ENCODE measurements at places on chromosomes 3 and 15.

- DNase-seq, result no peak
Measured at GRCh38 chr3:4029135-4029534, 229.9 kb downstream of the LRRN1 start.

DNA sequence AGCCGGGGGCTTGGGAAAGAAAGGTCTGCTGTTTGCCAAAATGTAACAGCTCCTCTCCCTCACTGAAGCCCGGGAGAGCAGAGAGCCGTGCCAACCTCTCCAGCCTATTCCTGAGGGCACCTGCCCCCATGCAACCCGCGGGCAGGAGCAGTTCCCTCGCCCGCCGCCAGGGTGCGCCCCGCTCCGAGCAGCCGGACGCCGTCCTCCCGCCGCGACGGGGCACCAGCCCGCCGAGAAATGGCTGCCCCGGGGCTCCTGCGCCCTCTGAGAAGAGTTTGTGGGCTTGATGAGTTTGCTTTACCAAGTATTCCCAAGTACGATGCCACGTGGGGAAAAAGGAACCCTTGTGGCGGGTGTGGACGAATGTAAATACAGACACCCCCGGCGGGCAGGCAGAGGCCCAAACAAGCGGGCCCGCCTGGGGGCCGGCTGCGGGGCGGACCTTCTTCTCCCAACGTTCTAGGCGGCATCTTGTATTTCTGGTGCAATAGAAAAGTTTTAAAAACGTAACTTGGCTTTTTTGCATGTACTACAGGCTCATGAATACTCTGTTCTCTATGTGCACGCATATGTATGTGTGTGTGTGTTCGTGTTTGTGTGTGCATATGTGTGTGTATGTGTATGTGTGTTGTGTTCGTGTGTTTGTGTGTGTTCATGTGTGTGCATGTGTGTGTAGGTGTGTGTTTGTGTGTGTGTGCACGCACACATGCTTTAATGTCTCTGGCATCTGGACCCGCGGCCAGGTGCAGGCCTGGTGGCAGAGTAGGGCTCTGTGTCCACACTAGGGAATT lies 162.9 kb downstream of the CHSY1 start:
- DNase-seq, result peak; percentile 34

DNA sequence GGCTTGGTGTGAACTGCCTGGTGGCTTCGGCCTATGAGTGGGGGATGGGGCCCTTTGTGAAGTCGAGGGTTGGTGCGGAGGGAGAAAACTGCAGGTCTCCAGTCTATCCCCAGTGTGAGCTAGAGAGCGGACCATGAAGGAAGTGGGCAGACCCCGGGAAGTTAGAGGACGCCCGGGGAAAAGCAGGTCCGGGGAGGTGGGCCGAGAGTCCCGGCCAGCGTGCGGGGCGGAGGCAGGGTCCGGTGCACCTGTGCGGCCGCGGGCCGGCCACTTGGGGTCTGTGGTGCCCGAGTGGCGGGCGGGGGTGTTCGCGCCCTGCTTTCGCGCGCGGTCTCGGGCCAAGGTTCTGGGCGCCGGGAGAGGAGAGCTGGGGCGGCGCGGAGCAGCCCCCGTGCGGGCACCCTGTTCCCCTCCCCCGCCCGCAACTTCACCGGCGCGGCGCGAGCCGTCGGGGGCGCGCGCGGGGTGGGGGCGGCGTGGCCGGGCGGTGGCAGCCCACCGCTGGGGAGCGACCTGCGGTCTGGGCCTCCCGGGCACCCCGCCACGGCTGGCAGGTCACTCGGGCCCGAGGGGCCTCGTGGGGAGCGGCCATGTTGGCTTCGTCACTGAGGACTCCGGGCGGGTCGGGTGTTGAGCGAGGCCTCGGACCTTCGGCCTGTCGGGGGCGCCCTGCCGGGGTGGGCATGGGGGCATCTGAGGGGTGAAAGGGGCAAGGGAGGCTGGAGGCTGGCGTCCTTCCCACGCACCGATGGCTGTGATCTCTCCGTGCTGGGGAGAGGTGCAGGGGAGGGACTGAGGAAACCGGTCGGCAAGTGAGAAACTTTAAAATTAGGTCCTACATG lies 4.8 kb downstream of the UBE2E1 start:
- DNase-seq, result peak; percentile 59

GRCh38 chr15:80093854-80094418 lies 34.5 kb downstream of the ZFAND6 start:
- DNase-seq, result no peak

DNA sequence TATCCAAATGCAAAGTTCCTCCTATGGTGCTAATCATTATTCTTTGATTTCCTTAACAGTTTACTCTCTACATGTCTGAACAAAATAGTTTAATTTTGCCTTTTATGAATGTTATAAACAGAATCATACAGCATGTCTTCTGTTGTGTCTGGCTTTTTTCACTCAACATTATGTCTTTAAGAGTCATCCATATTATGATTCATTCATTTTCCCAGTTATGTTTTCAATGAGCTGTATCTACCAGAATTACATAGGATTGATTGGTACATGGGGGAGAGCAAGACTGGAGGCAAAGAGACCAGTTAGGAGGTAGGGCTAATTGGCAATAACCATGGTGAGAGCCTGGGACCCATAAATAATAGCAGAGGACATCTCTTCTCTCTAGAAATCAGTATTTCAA lies 16.6 kb upstream of the RAP2B start:
- DNase-seq, result no peak

DNA sequence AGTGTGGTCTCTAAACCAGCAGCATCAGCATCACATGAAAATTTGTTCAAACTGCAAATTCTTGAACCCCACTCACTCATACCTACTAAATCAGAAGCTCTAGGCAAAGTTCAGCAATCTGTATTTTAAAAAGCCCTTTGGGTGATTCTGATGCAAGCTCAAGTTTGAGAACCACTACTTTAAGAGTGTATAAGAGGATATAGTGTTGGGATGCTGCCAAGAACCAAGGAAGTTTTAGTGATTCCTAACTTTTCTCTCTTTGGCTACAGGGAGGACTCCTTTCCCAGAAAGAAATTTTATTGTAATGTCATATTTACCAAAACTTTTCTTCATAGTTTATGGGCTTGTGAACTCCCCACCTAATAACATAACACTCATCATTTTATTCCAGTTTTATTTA lies 422.2 kb downstream of the TBC1D5 start:
- DNase-seq, result no peak

- DNase-seq, result no peak
Measured at GRCh38 chr3:119831022-119831421, 49.1 kb downstream of the NR1I2 start.

GRCh38 chr3:150790629-150791028 lies 27.7 kb upstream of the SIAH2 start:
- no peak for DNase-seq

- peak; percentile 47 for DNase-seq
Measured at GRCh38 chr3:175338775-175339535, 479.8 kb downstream of the NAALADL2 start.

DNA sequence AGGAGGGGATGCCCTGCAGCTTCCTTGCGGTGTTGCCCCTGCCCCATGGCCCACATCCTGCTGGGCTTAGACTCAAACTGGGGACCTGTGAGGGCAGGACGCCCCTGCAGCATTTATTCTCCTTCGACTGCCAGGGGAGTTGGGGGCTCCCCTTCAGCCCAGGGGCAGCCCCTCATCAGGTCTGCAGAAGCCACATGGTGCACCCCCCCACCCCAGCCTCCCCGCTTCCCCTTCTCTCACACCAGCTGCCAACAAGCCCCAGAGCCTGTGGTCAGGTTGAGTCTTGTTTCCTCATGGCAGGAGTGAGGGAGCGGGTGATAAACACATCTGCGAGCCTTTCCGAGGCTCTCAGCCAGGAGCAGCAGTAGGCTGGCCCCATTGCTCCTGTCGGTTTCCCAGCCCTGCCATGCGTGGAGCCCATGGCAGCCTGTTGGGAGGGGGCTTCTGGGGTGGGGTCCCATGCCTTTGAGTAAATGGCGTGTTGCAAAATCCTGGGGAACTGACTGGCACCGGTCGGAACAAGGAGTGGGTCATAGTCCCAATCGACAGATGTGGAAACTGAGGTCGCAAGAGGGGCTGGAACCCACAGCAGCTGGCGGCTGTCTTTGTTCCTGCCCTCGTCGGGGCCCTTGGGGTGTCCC lies 27.8 kb downstream of the WNT7A start:
- no peak for DNase-seq

- DNase-seq, result peak; percentile 10
Measured at GRCh38 chr3:53689681-53690080, 156.5 kb downstream of the CHDH start.

DNA sequence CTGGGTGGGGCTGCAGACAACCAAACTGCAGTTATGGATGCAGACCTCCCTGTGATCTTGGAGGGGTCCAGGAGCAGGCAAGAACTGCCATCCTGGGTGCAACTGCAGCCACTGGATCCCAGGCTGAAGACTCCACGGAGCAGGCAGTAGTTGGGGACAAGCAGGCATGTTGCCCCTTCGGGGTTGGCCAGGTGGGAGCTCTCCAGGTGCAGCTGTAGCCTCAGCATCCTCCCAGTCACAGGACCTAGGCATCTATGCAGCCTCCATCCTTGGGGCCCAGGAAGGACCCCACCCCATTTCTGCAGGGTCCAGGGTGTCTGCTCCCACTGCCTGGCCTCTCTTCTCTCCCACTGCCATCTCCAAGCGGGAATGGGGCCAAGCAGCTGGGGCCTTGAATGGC lies 322.2 kb upstream of the RBMS3 start:
- DNase-seq, result no peak

DNA sequence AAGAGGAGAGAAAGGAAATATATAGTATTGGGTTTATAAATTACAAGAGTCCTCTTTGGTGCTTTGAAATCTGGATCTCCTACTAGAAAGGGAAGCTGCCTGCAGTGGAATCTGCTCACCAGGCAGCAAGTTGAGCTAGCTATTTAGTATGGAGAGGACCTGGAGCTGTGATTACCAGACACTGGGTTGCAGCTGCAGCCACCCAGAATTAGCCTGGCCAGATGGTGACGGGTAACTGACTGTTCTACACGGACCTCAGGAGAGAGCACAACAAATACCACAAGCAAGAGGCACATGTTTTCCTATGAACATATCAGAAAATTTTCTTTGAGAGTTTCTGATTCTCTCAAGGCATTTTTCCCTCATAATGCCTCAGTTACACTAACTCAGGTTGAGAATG lies 46.5 kb downstream of the SYNPR start:
- no peak for DNase-seq

DNA sequence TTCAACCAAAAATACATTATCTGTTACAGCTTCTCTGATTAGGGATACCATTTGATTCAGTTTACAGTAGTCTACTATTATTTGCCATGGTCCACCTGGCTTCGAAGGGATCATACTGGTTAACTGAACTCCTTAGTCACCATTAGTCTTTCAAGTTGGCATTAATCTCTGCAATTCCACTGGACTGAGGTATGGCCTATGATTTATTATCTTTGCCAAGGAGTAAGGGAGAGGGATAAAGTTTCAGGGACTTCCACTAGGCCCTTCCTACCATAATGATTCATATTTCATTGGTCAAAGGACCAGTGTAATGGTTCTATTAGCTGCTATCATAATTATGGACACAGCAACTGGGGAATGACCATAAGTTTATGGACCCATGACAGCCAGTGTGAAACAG lies 7.3 kb upstream of the CMSS1 start:
- DNase-seq, result no peak

- DNase-seq, result no peak
Measured at GRCh38 chr3:99313485-99313884, 324.9 kb upstream of the COL8A1 start.

GRCh38 chr3:125165189-125165947 lies 47.2 kb downstream of the SLC12A8 start:
- DNase-seq, result no peak

DNA sequence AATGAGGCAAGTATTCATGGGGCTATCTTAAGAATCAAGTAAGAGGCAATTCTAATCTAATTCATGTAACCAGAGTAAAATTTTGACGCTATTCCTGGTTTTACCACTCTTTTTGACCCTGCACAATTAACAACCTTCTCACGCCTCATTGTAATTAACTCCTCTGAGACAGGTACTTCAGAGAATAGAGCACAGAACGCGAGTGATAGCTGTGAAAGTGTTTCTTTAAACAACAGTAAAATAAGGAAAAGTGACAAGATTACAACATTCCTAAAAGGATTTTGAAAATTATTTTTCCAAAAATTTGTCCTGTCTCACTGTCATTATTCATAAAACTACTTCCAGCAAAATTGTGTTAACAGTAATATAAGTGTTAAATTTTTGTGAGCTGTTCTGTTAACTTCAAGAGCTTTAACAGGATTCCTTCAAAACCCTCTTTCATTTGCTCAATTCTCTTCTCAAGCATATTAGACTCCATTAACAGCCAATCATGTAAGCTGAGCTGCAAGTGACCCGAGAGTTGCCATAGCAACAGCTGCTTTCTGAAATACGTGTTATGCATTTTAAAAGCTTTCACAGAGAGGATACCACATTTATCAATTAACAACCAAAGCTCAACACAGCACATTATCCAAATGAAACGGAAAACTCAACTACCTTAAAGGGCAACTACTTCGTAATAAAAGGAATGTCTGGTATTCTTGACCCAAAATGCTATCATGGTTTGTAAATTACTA lies 93.1 kb downstream of the STAG1 start:
- DNase-seq, result no peak

DNA sequence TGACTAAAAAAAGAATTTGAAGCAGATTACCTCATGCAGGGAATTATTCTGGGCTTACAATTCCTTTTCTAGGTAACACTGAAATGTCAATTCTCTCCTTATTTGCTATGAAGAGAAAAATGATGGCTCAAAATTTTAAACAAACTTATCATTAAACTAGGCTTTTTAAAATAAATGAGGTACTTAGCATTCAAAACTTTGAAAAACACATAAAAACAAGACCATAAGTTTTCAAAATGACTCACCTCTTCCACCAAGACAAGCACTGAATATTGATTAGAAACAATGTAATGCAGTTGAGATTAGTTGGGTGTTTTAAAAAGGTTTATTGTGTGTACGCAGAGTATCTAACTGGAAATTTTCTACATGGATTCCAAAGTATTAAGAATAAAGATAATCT lies 154.6 kb downstream of the ADAM10 start:
- no peak for DNase-seq

DNA sequence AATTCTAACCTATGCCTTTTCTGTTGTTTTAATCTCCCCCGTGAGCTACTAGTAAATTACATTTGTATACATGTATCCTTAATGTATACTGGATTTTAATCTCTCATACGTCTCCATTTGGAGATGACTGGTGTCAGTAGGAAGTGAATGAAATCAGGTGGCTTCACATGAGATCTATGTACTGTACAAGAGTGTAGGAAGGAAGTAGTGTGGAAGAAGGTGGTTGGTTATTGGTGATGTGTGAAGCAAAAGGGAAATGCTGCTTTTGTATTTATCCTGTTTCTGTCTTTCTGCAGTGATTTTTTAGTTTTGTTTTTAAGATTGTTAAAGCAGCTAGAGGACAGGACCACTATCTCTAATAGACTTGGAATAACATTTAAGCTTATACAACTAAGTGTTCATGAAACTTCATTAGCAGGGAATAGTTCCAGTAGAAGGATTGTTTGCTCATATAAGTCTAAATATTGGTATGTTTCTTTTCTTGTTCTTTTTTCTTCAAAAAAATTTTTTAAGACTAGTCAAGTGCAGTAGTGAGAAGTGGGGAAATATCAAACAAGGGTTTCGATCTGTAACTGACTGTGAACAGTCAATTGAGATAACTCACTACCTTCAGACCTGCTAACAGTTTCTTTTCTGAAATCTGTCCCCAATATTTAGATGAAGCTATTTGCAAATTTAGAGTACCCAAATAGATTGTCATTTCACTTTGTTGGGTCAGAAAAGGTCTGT lies 15.3 kb downstream of the SNX1 start:
- DNase-seq, result no peak
